Right hindlimb (tissue), 1 donor: ENCODE measurements at places on chromosomes 5 and 9.

- no peak for DNase-seq
Measured at GRCh38 chr5:169064093-169064492, 236.8 kb downstream of the SLIT3 start.

- no peak for DNase-seq
Measured at GRCh38 chr9:105500108-105500766, 52.4 kb downstream of the FSD1L start.

GRCh38 chr5:14267166-14267838, 124.2 kb downstream of the TRIO start:
- no peak for DNase-seq

DNA sequence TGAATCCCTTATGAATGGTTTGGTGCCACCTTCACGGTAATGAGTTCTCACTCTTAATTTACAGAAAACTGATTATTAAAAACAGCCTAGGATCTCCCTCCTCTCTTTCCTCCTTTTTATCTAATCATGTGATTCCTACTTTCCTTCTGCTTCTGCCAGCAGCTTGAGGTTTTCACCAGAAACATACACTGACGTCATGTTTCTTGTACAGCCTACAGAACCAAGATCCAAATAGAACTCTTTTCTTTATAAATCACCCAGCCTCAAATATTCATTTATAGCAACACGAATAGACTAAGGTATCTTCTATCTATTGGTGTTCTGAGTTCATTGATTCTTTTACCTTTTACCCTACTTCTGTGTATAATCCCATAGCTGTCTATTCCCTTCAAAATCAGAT, 388.9 kb upstream of the CDH10 start:
- DNase-seq: no peak

DNA sequence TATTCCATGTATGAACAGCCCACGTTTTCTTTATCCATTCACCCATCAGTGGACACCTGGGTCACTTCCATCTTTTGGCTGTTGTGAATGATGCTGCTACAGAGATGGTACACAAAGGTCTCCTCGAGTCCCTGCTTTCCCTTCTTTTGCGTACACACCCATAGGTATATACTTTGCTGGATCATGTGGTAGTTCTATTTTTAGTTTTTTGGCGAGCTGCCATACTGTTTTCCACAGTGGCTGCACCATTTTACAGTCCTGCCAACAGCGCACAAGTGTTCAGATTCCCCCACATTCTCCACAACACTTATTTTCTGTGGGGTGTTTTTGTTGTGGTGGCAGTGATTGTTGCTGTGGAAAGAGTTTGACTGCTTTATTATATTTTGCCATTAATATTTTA, 16.2 kb downstream of the RAPGEF1 start:
- DNase-seq: no peak

DNA sequence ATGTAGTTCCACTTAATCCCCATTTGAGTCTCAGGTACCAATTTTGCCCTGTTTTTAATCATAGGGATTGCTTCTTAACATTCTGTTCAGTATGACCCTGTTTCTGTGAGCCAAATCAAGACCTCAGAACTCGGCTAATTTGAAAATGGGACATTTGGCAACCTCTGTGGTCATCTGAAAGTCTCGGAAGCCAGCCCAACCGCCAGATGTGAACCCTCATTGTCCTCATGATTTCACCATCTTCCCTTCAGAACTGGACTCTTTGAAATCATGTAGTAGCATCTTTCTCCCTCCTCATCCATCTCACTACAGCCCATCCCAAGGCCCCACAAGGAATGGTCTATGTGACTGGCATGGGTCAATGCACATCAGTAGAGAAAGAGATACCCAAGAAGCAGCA, 88.9 kb downstream of the S1PR3 start:
- no peak for DNase-seq

GRCh38 chr5:88675168-88675707, 207.7 kb downstream of the MEF2C start:
- peak; percentile 23 for DNase-seq

GRCh38 chr5:171682801-171683200, 102.8 kb upstream of the SMIM23 start:
- DNase-seq: peak; percentile 16

DNA sequence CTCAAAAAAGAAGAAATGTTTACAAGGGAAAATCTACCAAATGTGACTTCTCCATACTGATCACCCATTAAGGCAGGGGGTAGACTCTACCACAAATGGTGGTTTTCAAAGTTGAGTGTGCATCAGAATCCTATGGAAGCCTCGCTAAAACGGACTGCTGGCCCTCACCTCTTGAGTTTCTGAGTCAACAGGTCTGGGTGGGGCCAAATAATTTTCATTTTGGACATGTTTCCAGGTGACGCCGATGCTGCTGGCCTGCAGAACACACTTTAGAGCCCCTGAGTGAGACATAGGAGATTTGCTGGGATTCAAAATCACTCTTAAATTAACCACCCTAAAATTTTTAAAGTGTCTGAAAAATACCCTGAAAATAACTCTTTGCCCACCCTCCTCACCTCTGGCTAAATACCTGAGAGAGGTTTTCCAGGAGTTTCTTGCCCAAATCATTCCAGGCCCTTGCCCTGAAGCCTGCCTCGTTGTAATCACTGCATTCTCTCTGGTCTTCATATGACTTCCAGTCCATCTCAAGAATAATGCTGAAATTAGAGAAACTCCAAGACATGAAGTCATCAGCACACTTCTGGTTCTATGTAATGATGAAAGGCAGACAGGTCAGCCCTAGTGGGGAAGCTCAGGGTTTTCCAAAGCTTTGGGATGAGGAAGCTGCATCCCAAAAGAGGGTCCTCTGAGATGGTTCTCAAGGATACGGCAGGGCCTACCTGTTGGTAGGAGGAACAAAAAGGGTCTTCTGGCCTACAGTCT, 18.2 kb downstream of the C9orf152 start:
- DNase-seq: no peak

GRCh38 chr5:91052977-91053740, 330.0 kb downstream of the ARRDC3 start:
- DNase-seq: no peak

GRCh38 chr9:17907779-17908508, 329.1 kb downstream of the SH3GL2 start:
- DNase-seq: peak; percentile 45

DNA sequence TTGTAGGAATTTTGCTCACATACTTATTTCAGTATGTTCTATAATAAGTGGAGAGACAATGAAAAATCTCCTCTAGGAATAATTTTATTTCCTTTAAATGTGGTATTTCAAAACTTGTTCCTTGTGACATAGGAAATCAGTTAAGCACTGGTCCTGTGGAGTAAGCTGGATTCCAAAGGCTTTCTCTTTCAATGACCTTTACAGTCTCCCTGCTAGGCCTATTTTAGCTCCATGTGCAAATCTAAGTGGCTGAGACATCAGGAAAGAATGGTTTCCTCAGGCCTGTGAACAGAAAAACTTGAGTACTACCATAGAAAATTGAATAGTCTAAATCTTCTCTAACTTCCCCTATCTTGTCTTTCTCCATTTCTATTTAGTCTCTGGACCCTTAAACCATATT, 514.2 kb upstream of the TLE4 start:
- no peak for DNase-seq

DNA sequence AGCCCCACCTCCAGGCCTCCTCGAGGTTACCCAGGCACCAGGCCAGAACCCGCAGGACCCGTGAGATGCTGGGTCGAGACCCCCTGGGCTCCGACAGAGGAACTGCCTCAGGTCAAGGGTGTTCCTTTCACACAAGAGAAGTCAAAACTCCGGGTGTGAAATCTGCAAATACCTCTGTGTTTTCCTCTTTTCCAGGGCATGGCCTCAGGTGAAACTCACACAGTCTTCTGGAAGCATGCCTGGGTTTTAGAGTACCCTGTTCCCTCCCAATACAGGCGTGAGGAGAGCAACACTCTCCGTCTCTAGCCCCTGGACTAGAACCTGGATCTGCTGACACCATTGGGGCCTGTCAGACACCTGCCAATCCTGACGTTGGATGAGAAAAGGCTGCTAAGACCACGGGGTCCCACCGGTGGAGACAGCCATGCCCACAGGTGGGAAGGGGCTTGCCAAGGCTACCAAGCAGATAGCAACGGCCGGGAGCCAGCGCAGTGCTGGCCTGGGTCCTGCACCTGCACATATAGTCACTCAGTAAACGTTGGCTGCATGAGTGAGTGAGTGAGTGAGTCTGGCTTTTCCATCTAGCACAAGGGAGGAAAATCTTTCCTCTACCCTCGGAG, 182.0 kb upstream of the PPP1R26 start:
- DNase-seq: peak; percentile 1

GRCh38 chr9:13860946-13861640, 452.8 kb downstream of the NFIB start:
- no peak for DNase-seq

- DNase-seq: peak; percentile 84
Measured at GRCh38 chr5:141958113-141958512, at the start of gene PCDH12. PCDH12 (minus strand) TSS chr5:141958202; CDS start chr5:141957851, 351 bp downstream.
